ENCODE measurements at places on chromosomes 2 and 18. TPM values are rescaled to one million over a fixed set of nuclear protein-coding genes. Genes with fewer than 3 reads are reported as not detected.

- DNase-seq: no peak
Measured at GRCh38 chr18:28158083-28158581, 18.8 kb downstream of the CDH2 start.

- no peak for DNase-seq
Measured at GRCh38 chr18:48252525-48252924, 156.7 kb downstream of the ZBTB7C start.

- DNase-seq: no peak
Measured at GRCh38 chr2:165645930-165646831, 147.9 kb downstream of the GALNT3 start.

DNA sequence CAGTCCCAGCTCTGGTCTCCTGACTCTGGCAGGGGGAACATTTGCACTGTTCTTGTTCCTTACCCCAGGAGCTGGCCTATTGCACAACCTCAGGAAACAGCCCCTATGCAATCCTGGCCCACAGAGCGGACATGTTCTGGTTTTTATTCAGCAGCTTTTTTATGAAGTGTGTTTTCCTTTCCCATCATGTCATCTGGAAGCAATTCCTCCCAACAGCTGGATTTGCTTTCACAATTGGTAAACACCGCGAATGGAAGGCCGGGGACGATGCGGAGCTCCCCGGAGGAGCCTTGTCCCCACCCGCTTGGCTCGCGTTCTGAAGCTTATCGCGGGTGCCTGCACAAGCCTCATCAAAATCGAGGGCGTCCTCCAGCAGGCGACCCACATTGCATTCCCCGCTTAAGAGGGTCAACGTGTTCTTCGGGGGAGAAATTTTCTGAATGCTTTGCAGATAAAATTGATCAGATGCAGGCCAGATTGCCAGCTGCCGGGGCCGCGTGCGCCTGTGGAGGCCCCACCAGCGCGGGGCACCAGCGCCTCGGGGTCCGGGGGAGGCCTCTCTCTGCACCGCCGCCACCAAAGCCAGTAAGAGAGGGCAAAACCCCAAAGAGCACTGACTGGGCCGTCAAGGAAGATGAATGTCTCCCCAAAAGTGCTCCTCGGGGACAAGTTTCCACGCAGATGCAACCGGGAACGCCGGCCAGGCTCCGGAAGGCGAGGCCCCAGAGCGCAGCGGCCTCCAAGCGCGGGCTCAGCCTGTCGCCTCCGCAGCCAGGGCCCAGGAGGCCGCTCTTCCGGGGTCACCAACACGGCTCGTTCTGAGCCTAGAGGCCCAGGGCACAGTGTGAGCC lies 60.3 kb upstream of the SP3 start:
- DNase-seq: peak; percentile 18

GRCh38 chr2:45028276-45028675 lies 19.0 kb upstream of the SIX2 start:
- peak; percentile 46 for DNase-seq

ZNF519 gene
- 3.1 TPM for total RNA-seq

GREB1L gene
- 2.7 TPM for total RNA-seq

RUFY4 gene
- not detected for total RNA-seq

KCNG2 gene
- total RNA-seq: not detected

CDH20 gene
- total RNA-seq: not detected

All from H4 (cell line).